HFFc6 (cell line): ENCODE measurements at places on chromosomes 2 and 18.

GRCh38 chr2:188892636-188893035 lies 81.5 kb upstream of the COL3A1 start:
- H3K4me3 ChIP-seq, result no peak overlapping the region
- DNase-seq, result no peak
- no peaks in the 10 kb centered on the region for H3K27me3 ChIP-seq

GRCh38 chr2:100013892-100014677 lies 128.3 kb downstream of the AFF3 start:
- peak overlapping the region; percentile 75 for H3K27ac ChIP-seq
- H3K4me3 ChIP-seq, result no peak overlapping the region
- peaks cover 55% of the 10 kb centered on the region for H3K4me1 ChIP-seq
- no peaks in the 10 kb centered on the region for H3K36me3 ChIP-seq
- peak; percentile 87 for DNase-seq
- H3K27me3 ChIP-seq, result no peaks in the 10 kb centered on the region

GRCh38 chr18:61894751-61895524 lies 2.1 kb upstream of the RNF152 start:
- no peak for DNase-seq
- H3K27me3 ChIP-seq, result peaks cover 1% of the 10 kb centered on the region; the same call in 1 of the 2 replicates
- H3K36me3 ChIP-seq, result peaks cover 18% of the 10 kb centered on the region

- peak; percentile 6 for DNase-seq
- no peak overlapping the region for H3K4me3 ChIP-seq
- no peak overlapping the region for H3K27ac ChIP-seq
- H3K4me1 ChIP-seq, result no peaks in the 10 kb centered on the region
These were observed 105.6 kb upstream of the LDLRAD4 start for GRCh38 chr18:13112982-13113381.

DNA sequence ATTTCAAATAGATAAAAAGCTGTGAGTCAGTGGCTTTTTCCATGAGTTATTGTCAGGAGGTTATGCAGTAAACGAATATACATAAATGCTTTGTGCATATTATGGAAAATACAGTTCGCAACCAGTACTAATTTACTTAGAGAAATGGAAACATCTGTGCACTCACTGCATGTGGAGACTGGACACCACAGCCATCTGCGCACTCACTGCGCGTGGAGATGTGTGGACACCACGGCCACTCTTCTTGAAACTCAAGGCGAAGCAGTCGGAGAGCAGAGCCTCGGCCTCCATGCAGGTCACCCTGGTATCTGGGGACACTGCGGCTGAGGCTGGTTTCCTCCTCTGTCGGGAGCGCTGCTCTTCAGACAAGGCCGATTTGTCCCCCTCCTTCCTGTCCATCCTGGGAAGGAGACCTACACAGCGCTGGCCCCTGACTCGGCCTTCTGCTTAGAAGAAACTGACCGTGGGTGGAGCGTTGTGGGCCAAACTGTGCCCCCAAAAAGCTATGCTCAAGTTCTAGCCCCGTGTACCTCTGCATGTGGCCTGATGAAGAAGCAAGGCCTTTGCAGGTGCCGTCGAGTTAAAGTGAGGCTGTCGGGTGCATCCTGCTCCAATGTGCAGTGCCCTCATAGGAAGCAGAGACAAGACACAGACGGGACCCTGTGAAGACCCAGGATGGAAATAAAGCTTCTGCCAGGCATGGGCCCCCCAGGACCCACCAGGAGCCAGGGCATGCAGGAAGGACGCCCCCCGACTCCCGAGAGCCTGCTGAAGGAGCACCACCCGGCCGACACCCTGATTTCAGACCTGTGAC lies 88.0 kb downstream of the TPO start:
- H3K4me1 ChIP-seq, result no peaks in the 10 kb centered on the region
- peaks cover 24% of the 10 kb centered on the region for H3K27me3 ChIP-seq
- H3K36me3 ChIP-seq, result no peaks in the 10 kb centered on the region
- no peak overlapping the region for H3K27ac ChIP-seq
